ENCODE measurements at places on chromosomes 12 and 14.

- DNase-seq = no peak
These were observed 73.2 kb upstream of the MDM1 start for GRCh38 chr12:68405343-68405781.

DNA sequence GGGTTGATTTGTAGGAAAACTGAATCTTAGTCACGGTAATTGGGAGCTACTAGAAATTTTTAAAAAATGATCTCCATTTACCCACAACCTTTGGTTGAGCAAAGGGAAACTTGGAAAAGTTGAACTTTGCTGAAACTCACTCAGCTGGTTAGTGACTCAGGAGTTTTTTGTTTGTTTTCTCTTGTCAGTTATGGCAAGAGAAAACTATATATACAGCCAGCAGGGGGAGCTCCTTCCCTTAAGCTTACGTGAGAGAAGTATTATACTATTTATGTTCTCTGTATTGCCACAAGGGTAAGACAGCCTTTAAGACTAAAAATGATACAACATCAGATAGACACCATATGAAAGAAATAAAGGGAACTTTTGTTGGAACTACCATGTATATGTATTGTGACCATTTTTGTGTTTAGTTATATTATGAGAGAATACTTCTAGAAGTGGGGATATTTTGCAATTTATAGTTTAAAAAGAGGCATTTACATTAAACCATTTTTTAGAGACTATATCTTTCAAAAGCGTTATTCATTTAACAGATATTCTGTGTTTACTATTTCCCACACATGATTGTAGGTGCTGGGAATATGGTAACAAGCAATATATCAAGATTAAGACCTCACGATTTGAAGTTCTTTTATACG lies 28.1 kb upstream of the TBC1D30 start:
- peak; percentile 75 for DNase-seq

- DNase-seq = no peak
These were observed 82.0 kb downstream of the IFT43 start for GRCh38 chr14:76067536-76067935.

DNA sequence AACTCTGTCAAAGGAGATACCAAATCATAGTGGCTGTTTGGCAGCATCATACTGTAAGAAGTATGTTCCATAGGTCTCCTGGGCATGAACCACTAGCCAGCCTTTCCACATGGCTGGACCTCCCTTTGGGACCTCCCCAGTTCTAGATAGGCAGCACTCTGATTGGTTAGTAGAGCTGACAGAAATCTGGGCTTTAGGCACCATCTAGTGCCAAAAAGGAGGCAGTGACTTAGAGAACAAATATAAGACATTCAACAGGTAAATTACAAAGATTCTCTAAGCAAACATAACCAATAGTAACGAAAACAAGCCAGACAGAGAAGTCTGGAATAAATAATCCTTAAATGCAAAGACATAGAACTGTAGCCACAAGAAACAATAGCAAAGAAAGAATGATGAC lies 148.0 kb upstream of the PDE3A start:
- DNase-seq = no peak

DNA sequence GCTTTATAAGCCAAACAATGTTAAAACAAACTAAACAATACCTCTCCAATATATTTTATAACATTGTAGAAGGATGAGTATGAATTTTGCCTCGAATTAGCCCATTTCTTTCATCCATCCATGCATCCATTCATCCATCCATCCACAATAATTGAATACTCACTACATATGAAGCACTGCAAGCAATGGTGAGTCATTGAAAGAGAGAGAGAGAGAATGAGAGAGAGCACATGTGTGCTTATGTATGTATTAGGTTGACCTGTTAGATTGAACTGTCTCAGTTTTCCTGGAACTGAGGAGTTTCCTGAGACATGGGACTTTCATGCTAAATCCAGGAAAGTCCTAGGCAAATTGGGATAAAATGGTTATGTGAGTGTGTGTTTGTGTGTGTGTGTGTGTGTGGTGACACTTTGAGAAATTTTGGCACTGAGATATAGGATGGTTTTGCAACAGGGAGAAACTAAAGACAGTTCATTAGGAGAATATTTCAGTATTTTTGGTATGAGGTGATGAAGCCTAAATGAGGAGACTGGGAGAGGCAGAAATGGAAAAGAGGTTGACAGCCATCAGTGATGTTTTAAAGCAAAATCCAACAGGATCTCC lies 98.4 kb downstream of the C12orf75 start:
- no peak for DNase-seq

DNA sequence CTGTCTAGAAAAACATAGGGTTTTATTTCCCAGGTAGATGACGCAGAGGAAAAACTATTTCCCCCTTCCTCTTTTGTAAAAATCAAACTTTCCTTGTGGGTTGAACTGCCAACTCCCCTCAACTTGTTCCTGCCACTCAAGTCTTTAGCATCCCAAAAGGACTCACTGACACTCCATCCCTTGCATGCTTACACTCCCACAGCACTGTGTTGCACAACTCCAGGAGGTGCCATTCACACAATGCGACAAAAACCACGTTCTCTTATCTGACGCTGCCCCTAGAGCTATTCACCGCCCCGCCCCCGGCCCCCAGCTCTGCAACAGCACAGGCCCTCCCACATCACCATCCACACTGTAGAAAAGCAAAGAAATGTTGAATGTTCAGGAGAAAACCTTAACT lies 16.9 kb upstream of the STON2 start:
- DNase-seq = no peak

- DNase-seq = no peak
These were observed at the start of gene SERPINA9 for GRCh38 chr14:94476023-94476422. Gene SERPINA9, minus strand, starts transcription at chr14:94476197. Its CDS starts 6,357 bp downstream, at chr14:94469840.

DNA sequence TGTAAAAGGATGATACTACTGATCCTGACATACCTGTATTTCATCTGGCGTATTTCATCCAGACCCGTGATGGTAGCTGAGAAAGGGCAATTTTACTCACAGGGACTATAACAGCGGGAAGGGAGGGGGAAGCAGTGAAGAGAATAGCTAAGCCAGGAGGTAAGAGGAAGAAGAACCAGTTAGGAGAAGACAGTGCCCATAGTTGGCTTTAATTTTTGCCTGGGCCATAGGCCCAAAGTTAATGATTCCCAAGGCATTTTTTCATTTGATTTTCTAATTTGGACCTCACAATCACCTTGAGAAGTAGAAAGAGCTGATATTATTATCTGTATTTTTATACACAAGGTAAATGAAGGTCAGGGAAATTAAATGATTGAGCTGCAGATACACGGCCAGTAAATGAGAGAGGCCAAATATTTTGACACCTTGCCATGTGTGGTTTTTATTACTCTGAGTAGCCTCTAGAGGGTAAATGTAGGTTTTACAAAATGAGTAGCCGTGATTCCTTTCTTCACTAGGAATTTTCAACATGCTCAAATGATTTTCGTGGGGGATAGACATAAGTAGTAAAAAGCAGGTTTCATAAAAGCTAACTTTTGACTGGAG lies 382.2 kb downstream of the FUT8 start:
- no peak for DNase-seq

- no peak for DNase-seq
These were observed 36.4 kb downstream of the BBS10 start for GRCh38 chr12:76311796-76312195.

GRCh38 chr12:79415746-79416435 lies 274.9 kb downstream of the PAWR start:
- no peak for DNase-seq

- no peak for DNase-seq
These were observed 1.8 kb downstream of the GALNT9 start for GRCh38 chr12:132327336-132328171.

- DNase-seq = no peak
These were observed 77.4 kb downstream of the SCARB1 start for GRCh38 chr12:124786061-124786964.

GRCh38 chr14:96197969-96198368 lies 6.7 kb upstream of the BDKRB2 start:
- no peak for DNase-seq

GRCh38 chr12:58504143-58504938 lies 416.0 kb downstream of the LRIG3 start:
- DNase-seq = no peak

DNA sequence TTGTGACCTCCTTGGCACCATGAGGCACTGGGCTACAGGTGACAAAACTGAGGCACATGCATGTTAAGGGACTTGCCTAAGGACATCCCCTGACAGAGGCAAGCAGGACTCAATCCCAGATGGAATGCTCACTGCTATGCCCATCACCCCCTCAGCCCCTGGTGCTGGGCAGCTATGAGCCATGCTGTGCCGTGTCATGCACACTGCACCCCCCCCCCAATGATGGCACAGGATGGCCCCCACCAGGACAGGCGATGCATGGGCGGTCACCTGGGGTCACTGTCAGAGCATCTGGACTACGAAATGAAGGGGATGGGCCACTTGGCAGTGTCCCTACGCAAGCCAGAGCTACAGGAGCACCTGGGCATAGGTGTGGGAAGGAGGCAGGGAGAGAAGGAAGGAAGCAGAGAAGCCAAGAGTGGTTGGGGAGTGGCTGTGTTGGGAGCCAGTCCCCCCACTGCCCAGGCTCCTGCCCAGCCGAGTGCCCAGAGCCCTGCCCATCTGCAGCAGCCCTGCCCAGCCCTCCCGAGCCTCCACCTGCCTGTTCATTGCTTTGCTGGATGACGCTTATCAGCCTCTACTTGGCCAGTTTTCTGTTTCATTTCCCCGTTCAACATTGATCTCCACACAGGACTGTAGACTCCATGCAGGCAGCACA lies 84.9 kb upstream of the DIO3 start:
- no peak for DNase-seq

DNA sequence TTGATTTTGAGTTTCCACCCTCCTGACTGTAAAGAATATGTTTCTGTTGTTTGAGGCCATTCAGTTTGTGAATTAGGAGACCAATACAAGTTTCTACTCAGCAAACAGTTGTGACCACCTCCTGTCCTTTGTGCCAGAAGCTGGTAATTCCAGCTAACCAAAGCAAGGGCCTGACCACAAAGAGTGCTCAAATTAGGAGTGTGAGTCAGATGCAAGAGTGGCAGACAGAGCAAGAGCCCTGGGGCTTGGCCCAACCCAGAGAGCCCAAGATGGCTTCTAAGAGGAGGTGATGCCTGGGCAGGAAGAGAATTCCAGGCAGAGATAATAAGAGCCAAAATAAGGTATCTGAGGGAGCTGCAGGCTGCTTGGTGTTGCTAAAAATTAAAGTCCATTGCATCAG lies 77.7 kb upstream of the C14orf132 start:
- DNase-seq = no peak

DNA sequence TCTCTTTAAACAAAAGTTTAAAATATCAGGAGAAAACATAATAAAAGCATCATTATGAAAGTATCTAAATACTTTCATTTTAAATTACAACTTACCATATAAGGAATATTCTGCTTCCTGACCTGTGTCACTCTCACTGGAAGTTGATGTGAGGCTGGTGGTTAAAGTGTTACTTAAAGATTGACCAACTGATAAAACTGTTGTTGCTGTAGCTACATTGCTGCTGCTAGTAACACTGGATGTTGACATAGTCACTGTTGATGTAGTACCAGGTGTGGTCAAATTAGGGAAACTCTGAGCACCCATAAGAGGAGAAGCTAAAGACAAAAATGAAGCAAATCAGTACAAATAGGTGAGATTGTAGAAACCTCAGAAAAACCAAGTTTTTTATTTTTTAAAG lies 79.9 kb downstream of the HECTD1 start:
- peak; percentile 83 for DNase-seq

- no peak for DNase-seq
These were observed 35.6 kb downstream of the SYNE3 start for GRCh38 chr14:95480887-95481226.

GRCh38 chr14:34478261-34478660 lies 16.2 kb upstream of the SPTSSA start:
- no peak for DNase-seq

- no peak for DNase-seq
These were observed 43.9 kb upstream of the ACTN1 start for GRCh38 chr14:69023035-69023434.

- no peak for DNase-seq
These were observed 104.7 kb upstream of the RTL1 start for GRCh38 chr14:101008196-101008595.

- no peak for DNase-seq
These were observed 97.2 kb upstream of the TMEM260 start for GRCh38 chr14:56482310-56482911.

DNA sequence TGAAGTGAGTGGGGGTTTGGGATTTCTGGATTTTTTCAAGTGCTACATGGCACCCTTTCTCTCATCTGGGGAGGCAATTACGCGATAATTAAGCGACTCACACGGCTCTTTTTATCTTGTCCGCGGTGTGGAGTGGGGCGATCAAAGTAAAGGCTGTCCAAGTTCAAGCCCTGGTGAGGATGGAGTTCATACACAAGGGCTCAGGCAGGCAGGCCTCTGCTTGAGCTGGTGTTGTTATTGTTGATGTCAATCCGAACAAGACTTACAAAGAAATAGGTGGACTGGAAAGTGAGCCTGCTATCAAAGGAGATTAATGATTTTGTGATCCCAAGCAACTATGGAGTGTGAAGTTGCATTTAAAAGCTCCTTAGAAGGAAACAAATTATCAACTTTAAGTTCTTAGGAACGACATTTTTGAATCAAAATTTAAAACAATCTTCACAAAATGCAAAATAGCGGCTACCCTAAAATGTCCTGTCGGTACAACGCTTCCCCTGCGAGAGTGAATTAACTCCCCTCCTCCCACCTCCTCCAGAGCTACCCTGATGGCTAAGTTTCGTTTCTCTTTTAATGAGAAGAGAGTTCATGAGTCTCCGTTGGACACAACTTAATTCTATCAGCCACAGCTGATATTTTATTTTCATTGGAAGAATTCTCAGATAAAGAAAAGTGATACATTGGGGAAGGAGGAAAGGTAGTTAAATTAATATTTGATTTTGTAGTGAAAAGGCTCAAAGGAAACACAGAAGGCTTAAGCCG lies 5.9 kb downstream of the FOXA1 start:
- no peak for DNase-seq

GRCh38 chr14:95410838-95411237 lies 91.1 kb upstream of the CLMN start:
- DNase-seq = no peak

- DNase-seq = peak; percentile 5
These were observed 80.5 kb downstream of the TMEM260 start for GRCh38 chr14:56659964-56660551.

GRCh38 chr12:29510591-29511185 lies 13.2 kb upstream of the OVCH1 start:
- DNase-seq = no peak

DNA sequence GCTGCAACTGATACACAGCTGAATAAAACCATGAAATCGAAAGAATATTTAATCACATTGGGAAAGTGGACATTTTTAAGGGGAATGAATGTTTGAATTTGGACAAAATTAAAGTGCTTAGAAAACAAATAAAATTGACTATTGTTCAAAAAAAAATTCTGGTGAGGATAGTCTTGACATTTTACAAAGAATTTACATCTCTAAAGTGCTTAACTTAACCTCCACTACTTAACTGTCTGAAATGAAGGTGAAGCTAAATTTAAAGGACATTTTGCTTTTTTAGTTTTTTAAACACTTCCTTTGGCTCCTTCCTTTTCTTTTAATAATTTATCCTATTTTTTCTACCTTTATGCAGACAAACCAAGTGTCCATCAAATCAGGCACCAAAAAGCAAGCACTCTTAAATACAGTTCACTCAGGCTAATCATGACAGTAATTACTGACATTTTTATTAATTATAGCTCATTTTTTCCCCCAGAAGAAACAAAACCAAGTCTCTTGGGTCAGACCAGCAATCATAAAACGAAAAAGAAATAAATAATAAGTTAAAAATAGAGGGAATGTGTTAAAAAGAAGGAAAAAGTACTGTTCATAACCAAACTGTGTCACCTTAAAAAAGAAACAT lies 5.7 kb upstream of the CCND2 start:
- no peak for DNase-seq

Data from CD4-positive, alpha-beta T cell treated with Interleukin-12 subunit alpha and Interleukin-12 subunit beta, for 1 hour (primary cell).